ENCODE measurements at places on chromosomes 5 and 9.
A peak's percentile ranks its signal among the peaks of the same experiment; 100 is the strongest.

- no peak for DNase-seq
Observed at GRCh38 chr5:134445856-134446818, 34.5 kb upstream of the CDKN2AIPNL start.

DNA sequence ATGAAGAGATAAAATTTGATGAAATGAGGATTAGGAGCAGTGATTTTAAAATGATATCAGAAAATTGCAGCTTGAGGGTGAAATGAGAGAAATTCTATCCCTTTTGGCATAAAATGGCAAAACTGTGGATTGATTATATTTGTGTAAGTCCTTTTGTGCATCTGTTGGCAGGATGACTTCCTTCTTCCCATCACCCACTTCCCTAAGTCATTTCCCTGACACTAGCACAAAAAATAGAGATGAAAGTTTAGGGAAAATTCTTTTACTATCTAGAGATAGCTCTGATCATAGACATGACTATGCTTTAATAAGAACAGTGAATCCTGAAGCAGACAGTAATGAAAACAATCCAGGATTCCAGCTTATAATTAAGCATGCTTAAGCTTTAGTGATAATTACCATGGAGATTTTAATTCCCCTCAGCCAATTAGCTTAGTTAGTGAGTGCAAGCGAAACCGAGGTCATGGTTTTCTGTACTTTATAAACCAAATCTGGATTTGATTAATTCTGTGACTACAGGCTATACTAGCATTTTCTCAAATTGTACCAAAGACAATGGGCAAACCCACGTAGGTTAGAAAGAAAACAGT is 163.6 kb upstream of the TARS1 start:
- no peak for DNase-seq

DNA sequence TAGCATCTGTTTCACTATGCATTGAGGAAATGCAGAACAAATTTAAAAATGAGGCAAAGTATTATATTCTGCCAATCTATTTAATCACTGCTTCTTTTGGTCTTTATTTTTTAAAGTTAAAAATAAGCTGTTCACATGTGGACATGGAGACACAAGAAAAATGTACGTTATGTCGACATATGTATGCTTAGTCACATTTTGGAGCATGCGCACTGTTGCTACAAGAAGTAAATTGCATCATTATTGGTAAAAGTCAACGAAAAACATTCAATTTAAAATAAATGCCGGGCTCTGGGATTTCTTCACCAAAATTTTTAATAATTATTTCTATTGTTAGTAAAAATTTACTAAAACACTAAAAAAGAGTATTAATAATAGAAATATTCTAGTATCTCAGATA is 876.3 kb upstream of the CTNND2 start:
- DNase-seq, result no peak

- DNase-seq, result peak; percentile 32
Observed at GRCh38 chr9:107712390-107712789, 222.8 kb upstream of the KLF4 start.

- no peak for DNase-seq
Observed at GRCh38 chr5:42810834-42811590, 680 bp downstream of the SELENOP start.

- no peak for DNase-seq
Observed at GRCh38 chr5:38749861-38750260, 96.0 kb upstream of the OSMR start.

DNA sequence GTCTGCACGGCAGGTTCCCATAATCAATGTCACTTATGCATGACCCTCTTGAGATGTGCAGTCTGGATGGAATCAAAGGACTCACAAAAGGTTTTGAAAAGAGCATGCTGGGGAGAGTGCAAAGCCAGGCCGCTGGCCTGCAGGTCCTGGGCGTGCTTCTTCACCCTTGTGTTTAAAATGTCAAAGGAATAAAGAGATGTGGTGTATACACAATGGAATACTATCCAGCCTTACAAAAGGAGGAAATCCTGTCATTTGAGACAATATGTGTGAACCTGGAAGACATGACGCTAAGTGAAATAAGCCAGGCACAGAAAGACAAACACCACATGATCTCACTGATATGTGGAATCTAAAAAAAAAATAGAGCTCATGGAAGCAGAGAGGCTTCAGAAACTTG is 137.5 kb upstream of the PHYKPL start:
- DNase-seq, result no peak

DNA sequence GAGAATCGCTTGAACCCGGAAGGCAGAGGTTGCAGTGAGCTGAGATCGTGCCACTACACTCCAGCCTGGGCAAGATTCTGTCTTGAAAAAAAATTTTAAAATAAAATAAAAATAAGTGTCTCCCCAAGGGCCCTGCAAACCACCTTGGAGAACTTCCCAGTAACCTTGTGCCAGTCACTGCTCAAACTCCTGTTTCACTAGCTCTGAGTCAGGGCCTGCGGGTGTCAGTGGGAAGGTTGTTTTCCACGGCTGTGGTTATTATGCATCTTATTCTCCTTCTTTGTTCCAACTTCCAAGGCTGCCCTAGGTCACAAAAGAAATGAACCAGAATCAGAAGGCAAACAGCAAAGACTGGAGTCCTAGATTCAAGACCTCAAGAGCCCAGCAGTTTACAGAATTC is 246.7 kb downstream of the ADAMTSL1 start:
- DNase-seq, result no peak

GRCh38 chr5:158739951-158740757 is 359.6 kb downstream of the EBF1 start:
- no peak for DNase-seq

- DNase-seq, result no peak
Observed at GRCh38 chr5:138273834-138274188, 610 bp downstream of the GFRA3 start.

DNA sequence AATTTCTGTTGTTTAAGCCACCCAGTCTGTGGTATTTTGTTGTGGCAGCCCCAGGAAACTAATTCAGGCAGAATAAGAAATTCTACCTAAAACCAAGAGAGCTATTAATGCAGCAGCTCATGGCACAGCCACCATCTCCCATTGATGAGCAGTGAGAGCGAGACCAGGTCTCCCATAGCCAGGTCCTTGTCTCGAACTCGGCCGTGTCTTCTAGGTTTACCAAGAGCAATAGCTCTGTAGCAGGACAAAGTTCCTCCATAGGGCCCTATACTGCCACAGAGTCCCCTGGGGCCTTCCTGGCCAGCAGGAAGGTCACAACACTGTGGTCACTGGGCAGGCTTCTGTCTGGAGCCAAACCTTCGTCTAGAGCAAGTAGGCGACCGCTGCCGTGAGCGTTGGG is 34.5 kb upstream of the TJP2 start:
- no peak for DNase-seq

DNA sequence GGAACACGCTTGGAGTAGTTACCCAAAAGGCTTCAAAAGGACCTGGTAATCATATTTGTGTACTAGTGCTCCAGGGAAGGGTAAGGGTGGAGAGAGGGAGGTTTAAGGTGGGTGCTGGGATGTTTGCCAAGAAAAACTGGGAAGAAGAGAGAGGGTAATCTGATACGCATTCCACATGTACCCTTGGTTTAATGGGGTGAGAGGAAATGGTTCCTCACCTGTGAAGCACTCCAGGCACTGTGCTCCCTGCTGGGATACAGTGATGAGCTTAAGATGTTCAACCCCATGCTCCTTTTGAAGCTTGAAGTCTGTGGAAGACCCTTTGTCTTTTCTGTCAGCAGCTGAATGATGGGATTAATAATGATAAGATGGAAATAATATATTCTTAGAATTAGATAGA is 98.4 kb downstream of the COX7C start:
- DNase-seq, result no peak

- no peak for DNase-seq
Observed at GRCh38 chr5:78025540-78025939, 249.4 kb upstream of the TBCA start.

DNA sequence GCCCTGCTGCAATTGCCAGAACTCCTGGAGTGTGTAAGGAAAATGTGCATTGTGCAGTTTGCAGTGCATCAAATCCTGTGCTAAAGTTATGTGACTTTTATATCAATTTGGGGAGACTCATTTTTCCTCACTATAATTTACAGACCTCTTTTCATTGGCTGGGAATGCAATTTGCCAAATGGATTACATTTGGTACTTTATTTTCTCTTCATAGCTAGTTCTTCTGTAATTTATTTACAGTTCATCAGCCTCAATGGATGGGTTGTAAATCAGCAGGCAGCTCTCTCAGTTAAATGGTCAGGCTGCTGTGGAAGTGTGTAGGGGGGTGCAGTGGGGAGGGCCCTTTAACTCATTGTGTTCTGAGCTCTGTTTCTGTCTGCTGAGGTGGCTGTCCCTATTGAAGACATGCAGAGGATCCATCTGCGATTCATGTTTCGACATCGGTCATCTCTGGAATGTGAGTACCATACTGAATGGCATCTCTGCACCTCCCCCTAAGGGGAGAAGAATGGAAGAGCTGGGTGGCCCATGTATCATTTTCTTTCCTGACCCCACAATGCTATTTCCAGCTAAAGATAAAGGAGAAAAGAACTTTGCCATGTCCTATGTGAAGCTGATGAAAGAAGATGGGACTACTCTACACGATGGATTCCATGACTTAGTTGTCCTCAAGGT is 74.6 kb downstream of the DOCK2 start:
- no peak for DNase-seq

DNA sequence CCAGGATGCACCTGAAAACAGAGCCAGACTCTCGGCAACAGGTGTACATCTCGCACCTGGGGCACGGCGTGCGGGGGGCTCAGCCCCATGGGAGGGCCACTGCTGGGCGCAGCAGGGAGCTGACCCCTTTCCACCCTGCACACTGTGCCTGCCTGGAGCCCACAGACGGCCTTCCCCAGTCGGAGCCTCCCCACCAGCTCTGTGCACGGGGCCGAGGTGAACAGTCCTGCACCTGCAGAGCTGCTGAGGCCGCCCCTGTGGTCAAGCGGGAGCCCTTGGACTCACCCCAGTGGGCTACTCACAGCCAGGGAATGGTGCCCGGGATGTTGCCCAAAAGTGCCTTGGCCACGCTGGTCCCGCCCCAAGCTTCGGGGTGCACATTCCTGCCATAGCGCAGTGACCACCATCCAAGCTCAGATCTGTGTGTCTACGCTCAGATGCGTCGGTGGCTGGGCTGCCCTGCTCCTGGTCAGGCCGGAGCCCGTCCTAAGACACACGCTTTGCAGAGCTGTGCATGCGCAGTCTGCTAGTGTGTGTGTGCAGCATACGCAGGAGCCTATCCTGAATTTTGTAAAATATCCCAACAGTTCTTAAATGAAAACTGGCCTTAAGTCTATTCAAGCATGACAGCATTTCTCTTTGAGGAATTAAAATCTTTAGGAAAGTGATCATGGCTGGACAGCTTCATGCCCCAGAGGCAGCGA is 8.4 kb upstream of the EXOC3 start:
- DNase-seq, result no peak

DNA sequence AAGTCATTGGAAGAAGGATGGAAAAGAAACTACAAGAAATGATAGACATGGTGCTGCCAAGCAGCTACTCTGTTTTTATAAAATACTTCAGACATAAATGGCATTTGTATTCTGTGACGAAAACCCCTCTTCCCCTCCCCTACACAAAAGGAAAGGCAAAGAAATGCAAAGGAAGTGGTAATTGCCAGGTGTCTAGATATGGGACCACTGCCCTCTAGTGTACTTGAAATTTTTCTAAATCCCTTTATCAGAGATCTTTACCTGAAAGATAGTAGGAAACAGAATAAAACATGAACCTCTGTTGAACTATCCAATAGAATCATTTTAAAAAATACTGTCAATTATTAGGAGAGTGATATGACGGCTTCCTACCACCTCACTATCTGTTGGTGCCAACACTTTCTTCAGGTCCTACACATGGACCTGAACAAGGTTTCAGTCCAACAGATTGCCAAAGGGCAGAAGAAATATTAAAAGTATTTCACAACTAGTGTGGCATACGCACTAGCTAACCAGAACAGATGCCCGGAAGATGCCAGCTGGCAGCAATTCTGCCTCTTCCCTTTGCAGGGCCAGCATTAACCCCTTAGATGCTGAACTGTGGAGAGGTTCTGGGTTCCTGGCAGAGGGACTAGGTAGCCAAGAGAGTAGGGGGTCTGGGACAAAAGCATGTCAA is 104.1 kb downstream of the TSSK1B start:
- DNase-seq, result peak; percentile 18

GRCh38 chr9:120350596-120350995 is 229.4 kb downstream of the CDK5RAP2 start:
- DNase-seq, result no peak

DNA sequence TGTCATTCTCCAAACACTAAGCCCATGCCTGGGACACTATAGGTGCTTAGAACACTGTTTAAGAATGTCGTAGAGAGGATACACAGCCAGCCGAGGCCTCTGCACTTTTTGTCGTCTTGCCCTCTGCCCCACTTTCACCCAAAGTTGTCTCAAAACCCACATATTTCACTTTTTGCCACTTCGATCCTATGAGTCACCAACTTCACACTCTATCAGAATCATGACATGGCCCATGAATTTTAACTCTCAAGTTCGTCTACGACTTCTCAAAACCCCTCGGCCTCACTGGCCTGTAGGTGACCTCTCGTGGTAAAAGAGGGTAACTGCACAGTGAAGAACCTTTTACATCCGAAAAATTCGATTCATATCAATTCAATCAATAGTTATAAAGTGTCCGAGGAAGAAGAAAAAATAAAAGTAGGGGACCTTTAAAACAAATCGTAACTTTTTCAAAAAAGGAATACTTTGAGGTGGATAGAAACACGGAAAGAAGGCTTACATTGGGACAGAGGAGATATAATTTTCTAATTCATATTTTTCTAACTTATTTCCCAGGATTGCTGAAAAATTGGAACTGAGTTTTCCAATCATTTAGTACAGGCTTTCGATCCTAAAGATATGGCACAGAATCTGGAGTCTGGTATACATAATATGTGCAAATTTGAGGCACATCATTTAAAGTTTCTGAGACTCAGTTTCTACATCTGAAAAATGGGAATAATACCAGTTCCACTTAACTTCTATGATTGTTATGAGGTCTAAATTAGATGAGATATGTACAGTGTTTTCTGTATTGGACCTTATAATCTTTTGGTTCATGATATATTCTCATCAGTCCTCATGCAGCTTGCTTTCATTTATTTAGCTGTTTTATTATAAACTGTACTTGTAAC is 122.6 kb downstream of the APBA1 start:
- peak; percentile 30 for DNase-seq

DNA sequence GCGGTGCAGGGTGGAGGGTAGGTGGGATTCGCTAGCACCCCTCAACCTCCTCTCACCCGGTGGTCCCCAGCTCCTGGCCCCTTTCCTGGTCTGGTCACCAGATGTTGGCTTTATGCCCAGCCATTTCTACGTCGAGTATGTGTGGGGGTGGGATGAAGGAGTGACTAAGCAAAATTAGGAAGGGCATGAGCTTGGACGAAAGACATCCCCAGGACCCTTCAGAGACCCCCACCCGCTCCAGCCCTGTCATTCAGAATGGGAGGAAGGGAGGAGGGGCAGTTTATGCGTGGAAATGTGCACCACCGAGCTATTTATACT is 742 bp downstream of the BHMT2 start:
- no peak for DNase-seq

- no peak for DNase-seq
Observed at GRCh38 chr9:88521308-88521707, 13.7 kb upstream of the NXNL2 start.

DNA sequence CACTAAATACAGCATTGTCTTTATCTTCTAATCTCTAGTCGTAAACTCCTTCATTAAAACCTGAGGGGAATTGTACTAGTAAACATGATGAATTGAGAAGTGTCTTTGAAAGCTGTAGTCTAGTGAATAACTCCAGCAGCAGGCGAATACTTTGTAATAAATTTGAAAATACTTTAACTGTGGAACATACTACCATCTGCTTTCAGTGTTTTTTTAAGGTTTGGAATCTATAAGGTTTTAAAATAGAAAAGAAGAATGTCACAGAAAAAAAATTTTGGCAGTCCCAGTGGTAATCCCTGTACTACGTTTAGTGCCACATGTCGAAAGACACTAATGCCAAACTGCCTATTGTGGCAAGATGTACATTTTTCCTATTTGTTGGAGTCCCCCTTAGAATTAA is 379.0 kb upstream of the NUDT12 start:
- DNase-seq, result no peak
